ENCODE measurements at places on chromosomes 11 and 22.

GRCh38 chr22:49402169-49402568 lies 425.5 kb downstream of the BRD1 start:
- no peak for DNase-seq

DNA sequence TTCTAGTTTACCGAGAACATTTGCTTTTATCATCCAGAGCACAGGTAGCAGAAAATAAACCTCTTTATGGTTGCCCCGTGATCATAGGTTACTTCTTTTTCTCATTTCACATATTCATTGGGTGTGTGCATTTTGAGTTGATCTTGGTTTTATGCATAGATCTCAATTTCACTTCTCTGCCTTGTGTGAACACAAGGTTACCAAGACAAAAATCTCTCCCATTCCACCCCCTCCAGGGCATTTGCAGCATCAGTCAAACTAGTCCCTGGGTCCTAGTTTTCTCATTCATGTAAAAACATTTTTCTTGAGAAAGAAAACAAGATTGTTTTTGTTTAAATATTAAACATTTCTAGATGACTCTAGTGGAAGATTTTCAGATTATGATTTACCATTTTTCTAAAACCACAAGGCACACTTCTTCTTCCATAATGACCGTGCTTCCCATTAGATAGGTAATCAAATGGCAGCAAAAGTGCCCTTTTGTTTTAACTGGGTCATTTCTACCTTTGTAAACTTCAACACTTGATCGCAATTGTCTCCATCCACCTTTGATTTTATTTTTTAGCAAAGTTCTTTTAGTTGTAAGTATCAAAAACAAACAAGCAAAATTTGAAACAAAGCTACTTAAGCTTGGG lies 526.6 kb upstream of the CADM1 start:
- no peak for DNase-seq

DNA sequence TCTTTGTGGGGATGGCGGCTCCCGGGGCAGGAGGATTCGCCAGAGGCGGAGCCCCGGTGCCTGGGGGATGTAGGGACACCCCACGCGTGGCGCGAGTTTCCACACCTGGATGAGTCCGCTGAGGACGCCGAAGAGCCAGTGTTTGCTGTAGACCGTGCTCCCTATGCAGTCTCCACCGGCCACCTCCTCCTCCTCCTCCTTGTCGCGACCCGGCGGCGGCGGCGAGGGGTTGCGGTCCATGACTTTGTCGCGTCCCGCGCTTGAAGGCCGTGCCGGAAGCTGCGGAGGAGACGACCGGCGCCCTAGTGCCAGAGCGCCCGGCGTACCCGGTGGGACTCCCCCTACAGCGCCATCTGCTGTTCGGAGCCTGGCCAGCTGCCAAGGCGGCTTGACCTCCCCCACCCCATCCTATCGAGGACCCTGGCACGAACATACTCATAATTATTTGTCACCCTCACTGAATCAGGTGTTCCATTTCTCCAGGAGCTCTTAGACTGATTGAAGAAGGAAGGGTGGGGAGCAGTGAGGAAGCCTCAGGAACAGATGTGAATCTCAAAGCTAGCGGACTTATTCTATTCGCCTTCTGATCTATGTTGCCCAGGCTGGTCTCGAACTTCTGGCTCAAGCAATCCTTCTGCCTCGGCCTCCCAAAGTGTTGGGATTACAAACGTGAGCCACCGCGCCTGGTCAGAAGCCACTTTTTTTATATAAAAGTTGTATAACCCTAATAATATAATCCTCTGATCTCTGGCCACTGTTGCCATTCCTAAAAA lies at the start of gene SAAL1:
Gene SAAL1 (minus strand): TSS at position 281 of the 773 bp plus-strand sequence. CDS start 41 bp downstream, at position 240.
- peak; percentile 10 for DNase-seq

- no peak for DNase-seq
Observed at GRCh38 chr11:68584097-68584496, 100.2 kb upstream of the GAL start.

DNA sequence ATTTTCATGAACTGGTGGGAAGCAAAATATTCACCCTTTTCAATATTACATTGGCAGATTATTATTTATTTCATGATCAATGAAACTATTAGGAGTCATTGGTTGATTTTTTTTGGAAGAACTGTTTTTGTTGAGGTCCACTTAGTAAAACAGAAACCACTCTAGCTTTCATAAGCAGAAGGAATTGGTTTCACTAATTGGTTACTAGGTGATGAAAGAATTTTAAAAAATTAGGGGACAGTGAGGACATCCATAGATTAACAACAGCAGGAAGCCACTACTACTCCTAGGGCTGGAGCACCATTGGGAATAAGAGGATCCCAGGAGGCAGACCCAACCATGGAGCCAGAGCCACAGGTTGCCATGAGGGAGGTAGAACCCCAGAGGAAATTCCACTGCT lies 74.4 kb upstream of the KCNA4 start:
- no peak for DNase-seq

DNA sequence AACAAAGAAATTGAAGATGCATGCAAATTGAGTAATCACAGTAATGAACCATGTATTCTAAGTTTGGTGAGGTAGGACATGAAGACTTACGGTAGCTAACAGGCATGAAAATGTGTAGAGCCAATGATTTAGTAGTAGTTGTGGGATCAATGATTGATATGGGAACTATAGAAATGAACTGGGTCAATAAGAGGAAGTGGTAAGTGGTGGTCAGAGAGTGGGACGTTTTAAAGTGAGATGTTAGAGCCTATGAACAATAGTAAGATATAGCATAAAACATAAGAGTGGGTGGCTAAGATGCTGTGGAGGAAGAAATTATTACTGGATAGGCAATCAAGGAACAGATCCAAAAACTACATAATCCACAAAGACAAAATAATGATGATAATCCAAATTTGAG lies 45.0 kb downstream of the DLG2 start:
- DNase-seq, result no peak

- DNase-seq, result no peak
Observed at GRCh38 chr11:131279654-131280384, 90.6 kb upstream of the NTM start.

DNA sequence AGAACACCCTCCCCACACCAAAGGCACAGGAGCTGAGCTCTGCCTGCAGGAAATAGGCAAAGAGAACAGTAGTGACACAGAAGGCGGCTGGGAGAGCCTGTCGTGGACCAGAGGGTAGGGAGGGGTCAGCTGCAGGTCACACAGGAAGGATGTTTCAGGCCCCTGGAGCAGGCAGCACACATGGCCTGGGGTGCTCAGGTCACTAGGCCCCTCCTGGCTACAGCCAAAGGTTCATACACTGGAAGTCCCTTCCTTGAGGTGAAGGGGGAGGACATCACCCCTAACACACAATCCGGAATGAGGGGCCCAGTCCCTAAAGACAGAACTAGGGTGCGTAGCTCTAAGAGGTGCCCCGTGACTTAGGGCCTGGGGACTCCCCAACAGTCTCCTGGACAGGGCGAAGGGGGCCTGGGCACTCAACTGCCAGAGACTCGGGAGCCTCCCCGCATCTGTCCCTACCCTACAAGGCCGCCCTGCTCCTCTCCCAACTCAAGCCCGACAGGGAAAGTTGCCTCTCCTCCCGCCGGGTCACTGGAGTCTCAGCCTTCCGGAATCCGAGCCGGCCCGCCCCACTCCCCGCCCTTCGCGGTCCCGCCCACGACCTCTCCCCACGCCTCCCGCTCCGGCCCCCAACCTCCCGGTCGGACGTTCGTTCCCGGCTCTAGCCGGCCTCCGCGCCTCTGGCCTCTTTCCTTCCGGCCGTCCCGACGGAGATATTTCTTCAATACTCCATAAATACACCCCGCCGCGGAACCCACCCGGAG lies at the start of gene CYB5R2:
Gene CYB5R2 (minus strand): TSS at position 541 of the 764 bp plus-strand sequence. CDS start 675 bp downstream, outside the sequence.
- DNase-seq, result no peak

- DNase-seq, result no peak
Observed at GRCh38 chr11:69463181-69463994, 18.1 kb upstream of the LINC01488 start.

- no peak for DNase-seq
Observed at GRCh38 chr11:35792148-35792845, 129.7 kb downstream of the TRIM44 start.

DNA sequence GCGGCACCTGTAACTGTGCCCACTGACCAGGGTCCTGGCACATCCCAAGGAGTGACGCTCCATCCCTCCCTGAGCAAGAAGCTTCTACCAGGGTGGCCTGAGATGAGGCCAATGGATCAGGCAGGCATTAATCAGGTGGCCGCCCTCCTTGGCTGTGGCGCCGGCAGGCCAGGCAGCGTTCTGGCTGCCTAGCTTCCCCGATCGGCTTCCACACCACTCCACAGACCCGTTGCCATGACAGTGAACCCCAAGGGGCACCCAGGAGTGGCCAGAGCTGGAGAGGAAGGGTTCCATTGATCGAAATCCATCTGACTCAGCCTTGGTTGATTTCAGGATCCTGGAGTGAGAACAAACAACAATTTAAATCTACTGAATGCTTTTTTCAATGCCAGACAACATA lies 20.5 kb downstream of the LRRC55 start:
- DNase-seq, result no peak

- DNase-seq, result no peak
Observed at GRCh38 chr22:21764038-21764804, 28.6 kb upstream of the YPEL1 start.

DNA sequence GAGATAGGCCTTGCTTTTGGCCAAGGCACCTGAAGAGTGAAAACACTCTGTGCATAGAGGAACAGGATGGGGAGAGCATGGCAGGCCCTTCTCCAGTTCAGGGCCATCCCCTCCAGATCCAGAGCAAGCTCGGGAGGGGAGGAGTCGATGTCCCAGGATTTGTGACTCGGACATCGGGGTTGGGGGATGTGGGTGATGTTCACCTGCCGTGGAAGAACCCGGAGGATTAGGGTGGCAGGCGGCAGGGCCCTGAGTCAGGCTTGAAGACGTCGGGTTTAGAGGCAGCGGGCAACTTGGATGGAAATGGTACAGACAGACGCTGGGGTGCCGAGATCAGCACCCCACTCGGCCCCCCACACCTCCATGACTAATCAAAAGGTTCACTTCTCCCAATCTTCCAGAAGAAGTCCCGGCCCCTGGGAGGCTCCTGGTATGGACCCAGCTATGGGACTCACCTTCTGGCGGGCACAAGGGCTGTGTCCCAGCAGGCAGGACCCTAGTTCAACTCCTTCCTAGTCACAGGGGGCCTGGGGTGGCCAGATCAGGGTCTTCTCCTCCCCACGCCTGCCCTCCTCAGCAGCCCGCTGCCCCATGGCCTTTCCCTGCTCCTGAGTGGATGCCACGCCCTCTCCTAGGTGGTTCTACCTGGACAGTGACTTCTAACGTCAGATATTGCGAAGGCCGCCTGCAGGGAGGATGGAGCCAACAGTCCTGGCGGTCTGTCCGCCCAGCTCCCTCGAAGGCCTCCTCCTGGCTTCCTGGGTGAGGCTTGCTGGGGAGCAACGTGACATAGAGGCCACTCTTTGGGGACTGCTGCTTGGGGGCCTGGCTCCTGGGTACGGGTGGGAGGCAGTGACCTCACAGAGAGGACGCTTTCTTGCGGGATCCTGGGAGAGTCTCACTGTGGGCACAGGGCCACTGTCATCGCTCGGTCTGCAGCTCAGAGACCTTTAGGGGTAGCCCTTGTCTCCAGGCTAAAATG lies 792.5 kb downstream of the BRD1 start:
- no peak for DNase-seq

- no peak for DNase-seq
Observed at GRCh38 chr11:88327462-88328143, 9.9 kb downstream of the CTSC start.
